ENCODE measurements at places on chromosomes 7 and 10.
A peak's percentile ranks its signal among the peaks of the same experiment; 100 is the strongest.

DNA sequence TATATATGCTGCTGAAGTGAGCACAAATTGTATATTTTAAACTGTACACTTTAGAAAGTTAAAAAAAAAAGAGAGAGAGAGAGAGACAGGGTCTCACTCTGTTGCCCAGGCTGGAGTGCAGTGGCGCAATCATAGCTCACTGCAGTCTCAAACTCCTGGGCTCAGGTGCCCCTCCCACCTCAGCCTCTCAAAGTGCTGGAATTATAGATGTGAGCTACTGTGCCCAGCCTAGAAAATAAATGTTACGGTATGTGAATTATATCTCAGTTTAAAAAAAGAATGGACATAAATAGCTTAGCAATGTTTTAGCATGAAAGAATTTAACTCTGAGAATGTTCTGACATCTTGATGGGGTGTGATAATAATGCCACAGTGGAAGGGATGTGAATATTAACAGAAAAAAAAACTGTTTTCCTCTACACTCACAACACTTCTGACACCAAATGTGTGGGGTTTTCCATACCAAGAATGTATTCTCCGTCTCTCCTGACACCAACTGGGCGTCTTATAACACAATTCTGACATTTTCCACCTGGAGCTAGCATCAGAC, 162.1 kb downstream of the PLCE1 start:
- DNase-seq: no peak

- no peak for DNase-seq
Observed at GRCh38 chr10:12617191-12618175, 268.1 kb downstream of the CAMK1D start.

DNA sequence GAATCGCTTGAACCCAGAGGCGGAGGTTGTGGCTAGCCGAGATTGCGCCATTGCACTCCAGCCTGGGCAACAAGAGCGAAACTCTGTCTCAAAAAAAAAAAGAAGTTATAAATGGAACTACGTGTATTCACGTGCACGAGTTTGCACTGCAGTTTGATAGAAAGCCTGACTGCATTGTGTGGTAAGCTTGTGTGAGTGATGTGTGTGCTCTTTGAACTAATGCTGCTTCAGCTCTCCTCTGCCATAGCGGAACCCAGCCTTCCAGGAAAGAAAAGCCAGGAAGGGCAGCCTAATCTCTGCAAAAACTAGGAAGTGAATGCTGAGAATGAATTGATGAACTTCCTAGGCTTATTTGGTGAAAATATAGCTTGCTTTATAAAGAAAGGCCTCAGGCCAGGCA, 15.6 kb upstream of the MKRN1 start:
- DNase-seq: no peak

DNA sequence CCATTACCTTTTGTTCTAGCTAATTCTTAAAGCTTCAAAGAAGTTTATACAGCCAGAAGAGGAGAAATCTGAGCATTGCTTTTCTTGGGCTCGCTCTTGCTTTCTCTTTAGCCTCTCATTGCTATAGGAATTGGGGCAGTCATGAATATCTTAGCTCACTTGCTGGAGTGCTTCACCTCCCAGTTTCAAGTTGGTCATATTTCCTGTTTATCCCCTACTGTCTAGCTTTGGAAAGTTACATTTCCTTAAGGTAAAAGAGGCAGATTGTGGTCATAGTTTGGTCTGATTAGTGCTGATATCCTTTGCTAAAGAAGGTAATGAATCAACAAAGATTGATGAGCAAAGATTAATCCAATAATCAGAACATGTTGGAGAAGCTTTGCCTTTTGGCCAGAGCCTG, 77.7 kb upstream of the GLI3 start:
- no peak for DNase-seq

DNA sequence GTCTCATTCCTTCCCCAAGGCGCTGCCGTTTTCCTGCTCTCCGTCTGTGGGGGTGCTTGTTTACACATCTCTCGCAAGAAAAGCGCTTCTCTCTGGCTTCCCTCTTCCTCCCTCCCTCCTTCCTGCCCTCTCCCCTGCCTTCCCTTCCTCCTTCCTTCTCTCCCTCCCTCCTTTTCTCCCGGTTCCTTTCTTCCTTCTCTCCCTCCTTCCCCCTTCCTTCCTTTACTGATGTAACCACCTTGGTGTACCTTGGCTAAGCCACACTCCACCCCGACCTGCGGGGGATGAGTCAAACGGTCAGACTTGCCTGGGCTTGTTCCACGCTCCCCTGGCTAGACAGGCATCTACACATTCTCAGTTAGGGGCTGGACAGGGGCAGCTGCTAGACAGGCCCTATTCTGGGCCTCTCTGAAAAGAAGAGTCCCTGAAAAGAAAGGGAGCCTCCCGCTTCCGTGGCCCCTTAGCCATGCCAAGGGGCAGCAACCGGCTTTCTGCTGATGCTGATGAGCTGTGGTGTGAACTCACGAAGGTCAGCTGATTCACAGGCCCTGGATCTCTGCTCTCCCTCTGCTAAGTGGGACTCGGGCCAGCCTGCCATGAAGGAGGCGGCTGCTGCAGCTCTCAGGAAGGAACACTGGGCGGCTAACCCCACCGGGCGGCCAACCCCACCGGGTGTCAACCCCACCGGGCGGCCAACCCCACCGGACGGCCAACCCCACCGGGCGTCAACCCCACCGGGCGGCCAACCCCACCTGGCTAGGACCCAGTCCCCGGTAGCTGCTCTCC, 216.8 kb downstream of the TCERG1L start:
- no peak for DNase-seq

GRCh38 chr10:36516281-36516680, 609.1 kb upstream of the ANKRD30A start:
- no peak for DNase-seq

- DNase-seq: no peak
Observed at GRCh38 chr7:66950311-66950710, 29.3 kb downstream of the TMEM248 start.

GRCh38 chr10:19620811-19621210, 195.4 kb upstream of the PLXDC2 start:
- DNase-seq: no peak

DNA sequence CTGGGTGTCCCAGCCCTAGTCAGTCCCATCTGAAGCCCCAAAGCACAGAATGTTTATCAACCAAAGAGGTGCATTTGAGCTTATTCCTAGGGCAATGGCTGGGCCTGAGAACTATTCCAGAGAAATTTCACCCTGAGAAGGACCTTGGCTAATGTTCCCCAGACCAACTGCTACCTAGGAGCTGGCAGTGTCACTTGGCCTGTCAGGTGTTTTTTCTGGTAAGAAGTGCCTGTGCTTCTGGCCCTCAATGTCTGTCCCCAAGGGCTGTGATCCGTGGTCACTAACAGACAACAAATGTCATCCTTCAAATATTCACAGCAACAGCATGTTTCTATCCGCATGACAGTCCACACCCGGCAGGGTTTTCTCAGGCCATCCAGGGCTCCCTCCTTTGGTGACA, 209.3 kb upstream of the FRMD4A start:
- no peak for DNase-seq

DNA sequence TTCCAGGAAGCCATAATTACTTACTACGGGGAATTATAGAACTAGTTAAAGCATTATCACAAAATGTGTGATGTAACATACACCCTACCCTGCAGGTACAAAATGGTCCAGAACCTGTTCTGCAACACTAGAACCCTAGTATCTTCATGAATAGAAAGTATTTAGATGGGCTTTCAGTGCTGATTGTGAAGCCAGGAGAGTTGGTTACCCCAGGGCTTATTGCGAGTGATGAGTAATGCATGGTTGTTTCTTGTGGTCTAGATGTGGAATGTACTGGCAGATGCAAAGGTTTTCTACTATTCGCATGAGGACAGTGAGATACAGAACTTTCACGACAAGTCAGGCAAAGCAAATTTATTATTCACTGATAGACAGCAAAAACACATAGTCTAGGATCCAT, 33.6 kb upstream of the AGR3 start:
- DNase-seq: no peak

- DNase-seq: no peak
Observed at GRCh38 chr7:25196132-25196896, 32.0 kb downstream of the NPVF start.

GRCh38 chr10:74165530-74165901, 14.5 kb downstream of the ADK start:
- DNase-seq: no peak

GRCh38 chr7:25235471-25235870, 7.2 kb upstream of the NPVF start:
- no peak for DNase-seq

GRCh38 chr7:7221599-7222038, 39.3 kb downstream of the C1GALT1 start:
- DNase-seq: no peak

DNA sequence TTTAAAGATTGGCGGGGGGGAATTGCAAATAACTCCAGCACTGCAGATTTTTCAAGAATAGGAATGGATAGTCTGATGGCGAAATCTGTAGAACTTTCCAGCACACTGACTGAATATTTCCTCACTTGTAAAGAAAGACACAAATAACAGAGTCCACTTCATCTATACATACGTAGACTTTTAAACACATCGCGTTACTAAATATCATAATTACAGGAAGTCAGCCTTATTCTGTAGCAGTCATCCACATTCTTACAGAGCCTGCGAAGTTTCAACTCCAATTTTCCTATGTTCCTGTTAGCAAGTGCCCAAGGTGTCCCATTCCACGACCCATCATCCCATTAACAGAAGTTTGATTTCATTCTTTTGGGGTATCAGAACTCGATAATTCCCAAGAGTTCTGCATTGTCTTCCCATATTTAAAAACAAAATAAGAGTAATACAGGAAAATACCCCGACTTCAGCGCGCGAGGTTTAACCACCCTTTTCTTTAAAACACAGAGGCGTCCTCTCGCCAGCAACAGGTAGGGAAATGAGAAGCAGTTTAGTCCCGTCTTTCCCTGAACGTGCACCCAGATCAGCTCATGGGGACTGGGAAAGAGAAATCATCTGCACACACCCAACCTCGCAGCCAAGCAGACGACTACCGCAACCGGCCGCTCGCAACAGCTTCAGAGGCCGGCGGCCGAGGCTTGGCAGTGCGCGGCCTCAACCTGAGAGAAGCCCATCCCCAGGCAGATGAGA, 880 bp downstream of the HERC4 start:
- DNase-seq: no peak

GRCh38 chr10:69318106-69318866, 40.0 kb downstream of the HK1 start:
- DNase-seq: peak; percentile 84

GRCh38 chr7:157675427-157675927, 338.7 kb downstream of the DNAJB6 start:
- DNase-seq: no peak

- no peak for DNase-seq
Observed at GRCh38 chr10:73552819-73553715, 38.1 kb downstream of the USP54 start.

- no peak for DNase-seq
Observed at GRCh38 chr7:74606909-74607510, 50.5 kb upstream of the GTF2I start.

DNA sequence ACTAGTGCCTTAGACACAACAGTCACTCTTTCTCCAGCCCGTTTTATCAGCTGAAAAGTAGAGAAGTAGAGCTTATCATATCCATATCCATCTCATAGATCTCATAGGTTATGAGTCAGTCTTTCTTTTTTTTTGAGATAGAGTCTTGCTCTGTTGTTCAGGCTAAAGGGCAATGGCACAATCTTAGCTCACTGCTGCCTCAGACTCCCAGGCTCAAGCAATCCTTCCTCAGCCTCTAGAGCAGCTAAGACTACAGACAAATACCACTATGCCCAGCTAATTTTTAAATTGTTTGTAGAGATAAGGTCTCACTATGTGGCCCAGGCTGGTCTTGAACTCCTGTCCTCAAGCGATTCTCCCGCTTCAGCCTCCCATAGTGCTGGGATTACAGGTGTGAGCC, 2.5 kb upstream of the PARD3 start:
- DNase-seq: no peak

GRCh38 chr10:63217120-63217605, 84.0 kb downstream of the NRBF2 start:
- no peak for DNase-seq

DNA sequence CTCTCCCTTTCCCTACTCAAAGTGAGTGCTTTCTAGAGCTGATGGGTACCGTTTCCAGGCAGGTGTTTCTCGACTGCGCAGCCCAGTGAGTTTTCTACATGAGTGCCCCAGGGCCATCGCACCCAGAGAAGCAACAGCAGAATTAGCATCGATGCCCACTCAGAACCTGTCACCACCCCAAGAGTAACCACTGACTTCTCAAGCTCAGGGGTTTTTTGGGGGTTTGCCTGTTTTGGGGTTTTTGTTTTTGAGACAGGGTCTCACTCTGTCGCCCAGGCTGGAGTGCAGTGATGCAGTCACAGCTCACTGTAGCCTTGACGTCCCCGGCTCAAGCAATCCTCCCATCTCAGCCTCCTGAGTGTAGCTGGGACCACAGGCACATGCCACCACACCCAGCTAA, 25.7 kb downstream of the SNX8 start:
- DNase-seq: no peak

DNA sequence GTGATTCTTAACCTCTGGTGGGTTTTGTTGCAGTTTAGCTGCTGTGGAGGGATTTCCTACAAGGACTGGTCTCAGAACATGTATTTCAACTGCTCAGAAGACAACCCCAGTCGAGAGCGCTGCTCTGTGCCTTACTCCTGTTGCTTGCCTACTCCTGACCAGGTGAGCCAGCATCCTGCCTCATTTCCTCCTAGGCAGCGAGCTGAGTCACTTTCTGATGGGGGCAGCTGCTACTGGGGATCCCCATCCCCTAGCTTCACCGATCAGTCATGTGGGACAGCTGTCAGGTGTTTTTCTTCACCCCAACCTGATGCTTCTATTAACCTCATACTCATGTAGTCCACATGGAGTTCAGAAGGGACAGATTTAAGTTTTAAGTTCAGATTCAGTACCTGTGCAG, 21.7 kb upstream of the SMO start:
- no peak for DNase-seq

DNA sequence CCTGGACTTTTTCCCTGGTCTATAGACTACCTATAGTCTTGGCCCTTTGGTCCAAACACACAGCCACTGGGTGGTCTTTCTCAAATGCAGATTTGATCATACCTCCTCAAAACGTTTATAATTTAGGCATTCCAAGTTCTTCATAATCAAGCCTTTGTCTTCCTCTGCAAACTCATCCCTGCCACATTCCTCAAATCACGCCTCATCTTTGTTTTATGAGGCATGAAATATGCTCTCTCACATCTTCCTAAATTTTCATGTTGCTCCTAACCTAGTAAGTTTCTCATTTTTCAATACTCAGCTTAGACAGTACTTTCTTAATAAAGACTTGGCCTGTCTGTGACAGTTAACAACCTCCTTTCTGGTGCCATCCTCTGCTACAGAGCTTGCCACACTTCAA, 10.9 kb upstream of the HERC4 start:
- no peak for DNase-seq

DNA sequence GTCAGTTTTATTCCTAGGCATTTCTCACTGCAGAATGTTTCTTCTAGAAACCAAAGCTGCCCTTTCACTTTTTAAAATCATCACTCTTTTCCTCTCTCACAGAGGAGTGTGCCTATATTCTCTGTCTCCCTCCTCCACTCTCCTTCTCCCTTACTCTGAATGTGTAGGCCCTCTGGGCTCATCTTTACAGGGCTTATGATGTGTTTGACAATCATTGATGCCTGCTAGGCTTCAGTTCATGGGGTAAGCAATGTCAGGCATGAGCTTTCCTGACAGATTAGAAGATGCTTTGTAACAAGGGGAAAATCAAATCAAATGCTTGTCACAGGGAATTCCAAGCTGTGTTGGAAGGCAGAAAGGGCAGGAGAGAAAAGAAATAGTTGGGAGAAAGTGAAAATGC, 742.9 kb downstream of the SORCS3 start:
- DNase-seq: no peak

Measured in T-helper 1 cell (primary cell).